ENCODE measurements at places on chromosomes 12 and 14.

DNA sequence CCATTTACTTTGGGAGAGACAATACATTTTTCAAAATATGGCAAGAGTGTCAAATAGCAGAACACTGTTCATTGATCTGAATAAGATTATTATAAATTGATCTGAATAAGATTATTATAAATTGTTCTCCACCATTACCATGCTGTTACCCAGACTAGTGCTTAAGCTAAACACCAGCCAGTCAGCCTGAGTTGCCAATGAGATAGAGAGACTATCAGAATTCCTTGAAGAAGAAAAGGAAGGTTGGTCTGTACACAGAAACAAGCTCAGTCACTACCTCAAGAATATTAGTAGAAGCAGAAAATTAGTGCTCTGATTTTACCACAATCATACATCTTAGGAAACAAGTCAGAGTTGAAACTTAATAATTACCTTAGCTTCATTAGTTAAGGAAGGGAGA is 469.8 kb downstream of the FOXG1 start:
- no peak for DNase-seq

GRCh38 chr12:64740646-64741045 is 18.6 kb downstream of the GNS start:
- DNase-seq: no peak

GRCh38 chr12:27081668-27082111 is 688 bp downstream of the C12orf71 start:
- no peak for DNase-seq

DNA sequence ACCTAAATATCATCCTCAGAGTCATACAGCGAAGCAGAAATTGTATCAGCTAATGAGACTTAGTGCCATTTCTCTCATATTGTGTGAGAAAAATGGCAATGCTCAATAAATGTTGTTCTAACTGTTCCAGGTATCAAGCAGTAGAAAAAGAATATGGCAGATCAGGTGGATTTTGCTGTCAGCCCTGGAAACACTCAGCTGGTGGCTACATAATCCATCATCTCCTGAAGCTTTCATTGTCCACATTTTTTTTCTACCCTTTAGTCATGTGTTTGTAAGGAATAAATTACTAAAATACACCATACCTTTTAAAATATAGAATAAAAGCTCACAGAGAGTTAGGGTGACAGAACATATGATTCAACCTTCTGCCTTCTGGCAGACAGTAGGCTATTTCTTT is 840.3 kb downstream of the DIO2 start:
- DNase-seq: no peak
